Activated T-helper 1 cell treated with anti-CD3 and anti-CD28 coated beads, Interleukin-12 subunit alpha, Interleukin-12 subunit beta, Interleukin-2, Interleukin-4 antibody, amounts not matched to agents 30 ng/mL and 10 ng/mL and 1 ng/mL, durations not matched to agents 14 hours and 24 hours and 36 hours (primary cell): ENCODE measurements at places on chromosomes 7 and 10. TPM values are rescaled to one million over a fixed set of nuclear protein-coding genes. Genes with fewer than 3 reads are reported as not detected.

DNA sequence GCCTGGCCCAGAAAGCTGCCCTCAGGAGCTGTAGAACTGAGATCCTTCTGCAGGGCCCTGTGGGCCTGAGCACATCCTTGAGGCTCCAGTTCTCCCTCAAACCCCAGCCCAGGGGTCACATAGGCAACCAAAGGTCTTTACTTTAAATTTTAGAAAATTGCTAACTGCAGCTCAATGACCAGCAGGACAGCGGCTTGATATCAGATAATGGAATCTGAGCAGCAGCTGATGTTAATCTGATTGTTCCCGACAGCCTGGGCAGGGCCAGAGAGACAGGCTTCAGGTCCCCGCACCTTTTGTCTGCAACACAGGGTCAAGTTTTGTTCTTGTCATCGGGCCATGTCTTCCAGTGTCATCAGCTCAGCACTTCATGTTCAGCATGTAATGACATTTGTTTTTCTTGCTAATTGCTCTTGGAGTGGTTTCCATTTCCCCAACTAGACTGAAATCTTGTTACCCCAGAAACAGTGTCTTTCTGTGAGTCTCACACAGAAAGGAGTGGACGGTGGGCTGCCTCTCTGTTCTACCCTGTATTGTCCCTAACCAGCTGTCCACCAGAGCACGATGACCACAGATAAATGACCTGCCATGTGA lies 91.0 kb downstream of the PAXIP1 start:
- DNase-seq = no peak

DNA sequence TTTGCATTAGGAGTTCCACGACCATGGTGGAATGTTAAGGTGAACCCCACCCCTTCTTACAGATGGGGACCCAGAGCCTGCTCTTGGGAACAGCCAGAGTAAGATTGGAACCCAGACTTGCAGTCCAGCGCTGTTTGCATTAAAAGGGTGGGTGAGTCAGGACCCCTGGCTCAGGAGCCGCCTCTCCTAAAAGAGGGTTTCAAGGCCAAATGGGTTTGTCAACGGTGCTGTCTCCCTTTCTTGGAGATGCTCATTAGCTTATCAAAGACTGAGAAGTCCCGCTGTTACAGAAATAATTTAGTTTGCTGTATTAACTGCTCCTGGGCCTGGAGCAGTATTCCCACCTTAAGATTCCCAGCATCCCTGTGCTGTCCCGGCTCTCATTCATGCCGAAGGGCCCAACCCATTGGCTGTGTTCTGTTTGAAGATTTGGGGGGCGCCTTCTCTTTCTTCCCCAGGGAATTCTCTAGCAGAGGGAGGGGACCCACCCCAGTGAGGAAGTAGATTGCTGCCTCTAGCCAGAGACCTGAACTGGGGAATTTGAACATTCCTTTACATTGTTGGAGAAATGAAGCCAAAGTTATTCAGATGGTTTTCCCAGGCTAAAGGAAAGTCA lies 1.8 kb downstream of the MARVELD1 start:
- no peak for DNase-seq

GRCh38 chr10:104088239-104088638 lies 2.6 kb upstream of the COL17A1 start:
- DNase-seq = no peak

The FAM25A gene
- not detected in 2 replicates for total RNA-seq

The IDI2 gene
- not detected in 2 replicates for total RNA-seq
